ENCODE measurements at places on chromosomes 6 and 20.

DNA sequence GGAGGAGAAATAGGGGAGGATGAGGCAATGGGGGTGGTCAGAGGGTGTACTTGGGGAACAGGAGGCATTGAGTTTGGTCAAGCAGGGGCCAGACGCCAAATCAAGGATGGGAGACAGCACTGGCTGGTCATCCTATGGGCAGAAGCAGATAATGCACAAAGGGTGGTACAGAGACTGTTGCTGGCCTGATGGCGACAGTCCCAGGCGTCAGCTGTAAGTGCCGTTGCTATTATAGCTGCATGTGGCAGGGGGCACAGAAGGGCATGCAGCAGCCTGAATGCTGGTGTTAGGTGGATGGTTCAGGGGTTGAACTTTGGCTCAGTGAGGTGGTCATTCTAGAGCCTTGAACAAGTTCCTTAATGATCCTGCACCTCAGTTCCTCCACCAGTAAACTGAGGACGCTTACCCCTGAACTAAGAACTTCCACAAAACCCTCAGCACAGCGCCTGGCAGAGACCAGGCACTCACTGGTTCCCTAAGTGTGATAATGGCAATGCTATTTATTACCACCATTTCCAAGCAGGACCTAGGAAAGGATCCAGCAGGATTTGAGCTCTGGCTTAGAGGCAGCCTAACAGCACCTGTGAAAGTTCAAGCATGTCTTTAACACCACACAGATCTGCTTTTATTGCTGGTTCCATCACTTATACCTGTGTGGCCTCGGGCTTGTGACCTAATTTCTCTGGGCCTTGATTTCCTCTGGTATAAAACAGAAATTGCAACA lies 162.7 kb downstream of the INSM1 start:
- DNase-seq, result no peak

DNA sequence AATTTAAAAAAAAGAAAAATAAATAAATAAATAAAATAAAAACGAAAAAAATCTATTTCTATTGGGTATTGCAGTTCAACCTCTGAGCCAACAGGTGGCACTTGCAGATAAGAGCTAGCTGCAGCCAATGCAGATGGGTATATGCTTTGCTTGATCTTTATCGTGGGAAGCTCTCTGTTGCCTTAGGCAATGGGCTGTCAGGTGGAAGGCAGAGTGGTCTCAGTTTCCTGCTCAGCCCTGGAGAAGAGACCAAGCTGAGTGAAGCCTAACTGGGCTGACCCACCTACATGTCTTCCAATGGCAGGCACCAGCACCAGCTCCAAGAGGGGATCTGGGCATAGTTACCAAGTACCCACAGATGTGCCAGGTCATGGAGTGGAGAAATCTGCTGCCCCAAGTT lies 95.0 kb downstream of the AK9 start:
- DNase-seq, result no peak

DNA sequence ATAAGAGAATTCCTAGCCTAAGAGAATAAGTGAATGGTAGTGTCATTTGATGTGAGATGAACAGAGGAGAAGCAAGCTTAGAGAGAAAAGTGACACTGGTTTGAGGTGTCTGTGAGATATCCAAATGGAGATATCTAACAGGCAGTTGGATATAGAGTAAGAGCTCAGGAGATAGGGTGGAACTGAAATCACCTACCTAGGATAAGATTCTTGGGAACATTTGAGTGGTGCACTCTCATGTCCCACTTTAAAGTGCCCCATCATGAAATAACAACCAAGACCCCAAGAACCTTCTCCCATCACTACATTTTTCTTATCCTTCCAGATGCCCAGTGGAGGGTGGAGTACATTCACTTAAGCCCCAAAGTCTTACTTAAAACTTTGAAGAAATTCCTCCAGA lies 109.0 kb upstream of the MAFB start:
- DNase-seq, result no peak

GRCh38 chr6:96610019-96610418 lies 47.1 kb downstream of the FHL5 start:
- DNase-seq, result no peak

GRCh38 chr6:111162504-111162903 lies 75.2 kb downstream of the SLC16A10 start:
- no peak for DNase-seq

DNA sequence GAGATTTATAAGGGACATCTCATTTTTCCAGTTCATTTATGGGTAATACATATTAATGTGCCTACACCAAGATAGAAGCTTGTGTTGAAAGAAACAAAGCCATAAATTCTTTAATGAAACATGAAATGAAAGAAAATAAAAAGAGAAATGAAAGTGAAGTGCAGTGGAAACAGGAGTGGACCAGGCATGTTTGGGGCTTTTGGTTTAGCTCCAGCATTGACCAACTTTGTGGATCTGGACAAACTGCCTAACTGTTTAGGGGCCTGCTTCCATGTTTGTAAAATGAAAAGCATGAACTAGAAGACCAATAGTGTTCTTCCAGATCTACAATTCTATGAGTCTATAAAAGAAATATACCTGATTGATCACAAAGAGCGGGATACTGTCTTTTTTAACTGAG lies 124.9 kb downstream of the GJA10 start:
- DNase-seq, result no peak

All from stimulated activated CD4-positive, alpha-beta T cell treated with anti-CD3 and anti-CD28 coated beads, Interleukin-12 subunit alpha, Interleukin-12 subunit beta, amount 100 ng/mL, for 4 hours (primary cell).